CD4-positive, alpha-beta T cell treated with Interleukin-15 for 4 hours (primary cell): ENCODE measurements at places on chromosomes 12 and 14.

DNA sequence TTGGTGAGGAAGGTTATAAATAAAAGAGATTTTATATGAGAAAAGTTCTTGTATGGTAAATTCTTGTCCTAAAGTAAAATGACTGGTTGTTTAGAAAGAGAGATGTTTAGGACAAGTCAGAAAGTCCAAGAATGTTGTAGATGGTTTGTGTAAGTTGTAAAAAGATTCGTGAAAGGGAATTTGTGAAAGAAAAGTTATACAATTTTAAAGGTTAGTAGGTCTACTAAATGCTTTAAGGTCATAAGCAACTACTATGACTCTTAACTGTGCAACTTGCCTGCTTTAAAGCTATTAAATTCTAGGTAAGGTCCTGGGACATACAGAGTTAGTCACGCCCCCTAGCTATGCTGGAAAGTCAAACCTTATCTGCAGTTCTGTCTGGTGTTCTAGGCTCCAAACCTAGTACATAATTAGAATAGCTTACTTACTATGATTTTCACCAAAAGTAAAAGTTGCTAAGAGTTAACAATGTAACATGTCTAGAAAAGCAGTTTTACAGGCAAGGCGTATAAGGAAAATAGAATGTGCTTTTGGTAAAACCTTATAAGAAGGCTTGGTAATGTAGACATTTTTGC is 11.2 kb upstream of the DHRS2 start:
- DNase-seq = no peak

DNA sequence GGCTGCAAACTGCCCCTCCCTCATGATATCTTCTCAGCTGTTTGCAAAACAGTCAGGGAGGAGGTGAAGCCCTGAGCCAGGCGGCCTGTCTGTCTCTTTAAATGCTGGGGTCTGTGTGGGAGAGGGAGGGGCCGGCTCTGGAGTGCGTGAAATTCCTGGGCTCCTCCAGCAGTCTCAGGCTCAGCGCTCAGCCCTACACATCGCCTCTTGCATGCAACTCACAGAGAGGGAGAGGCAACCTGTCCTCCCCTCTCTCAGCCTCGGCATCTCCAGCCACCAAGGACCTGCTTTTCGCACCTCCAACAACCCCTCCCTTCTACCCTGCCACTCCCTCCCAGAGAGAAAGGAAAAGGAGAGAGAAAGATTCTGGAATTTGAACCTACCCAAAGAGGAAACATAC is at the start of gene NRXN3:
TSS of gene NRXN3 (plus strand) at position 171 of the 400 bp plus-strand sequence. CDS start 72,721 bp downstream, outside the sequence.
- no peak for DNase-seq

GRCh38 chr14:95330591-95331370 is 11.1 kb upstream of the CLMN start:
- DNase-seq = no peak

- no peak for DNase-seq
Observed at GRCh38 chr14:34699873-34700621, 14.3 kb downstream of the CFL2 start.

- DNase-seq = no peak
Observed at GRCh38 chr12:121279507-121279915, 17.0 kb downstream of the CAMKK2 start.

GRCh38 chr12:55830601-55831446 is 1.4 kb upstream of the DNAJC14 start:
- peak; percentile 53 for DNase-seq

GRCh38 chr12:257521-258321 is 4.9 kb downstream of the SLC6A13 start:
- no peak for DNase-seq

DNA sequence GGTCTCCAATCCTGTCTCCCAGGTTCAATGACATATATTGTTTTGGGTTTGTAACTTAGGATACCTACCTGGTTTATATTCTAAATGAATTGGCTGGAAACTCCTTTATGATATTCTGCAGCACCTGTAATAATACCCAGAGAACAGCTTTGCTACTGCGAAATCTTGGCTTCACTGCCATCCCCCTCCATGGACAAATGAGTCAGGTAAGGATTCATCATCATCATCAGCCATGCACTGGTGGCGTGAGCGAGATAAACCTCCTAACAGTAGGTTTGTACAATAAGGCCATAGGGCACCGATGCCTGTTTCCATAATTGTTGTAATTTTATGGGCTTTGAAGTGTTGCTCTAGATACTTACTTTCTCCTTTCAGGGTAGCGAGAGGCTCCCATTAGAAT is 10.7 kb downstream of the DDX47 start:
- DNase-seq = no peak

DNA sequence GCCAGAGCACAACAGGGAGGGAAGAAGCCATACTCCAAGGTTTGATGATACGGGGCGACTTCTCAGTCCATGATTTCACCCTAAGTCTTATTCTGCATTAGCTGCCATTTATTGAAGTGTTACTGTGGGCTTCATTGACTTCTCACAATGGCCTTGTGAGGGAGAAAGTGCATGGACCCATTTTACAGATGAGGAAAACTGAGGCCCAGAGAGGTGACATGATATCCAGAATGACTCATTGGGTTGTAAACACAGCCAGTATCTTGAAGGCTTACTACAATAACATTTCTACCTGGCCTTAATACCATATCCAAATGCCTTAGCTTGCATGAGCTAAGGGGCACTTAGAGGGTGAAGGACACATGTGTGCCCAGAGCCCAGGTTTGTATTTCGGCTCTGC is 100.6 kb downstream of the CMKLR1 start:
- no peak for DNase-seq

- no peak for DNase-seq
Observed at GRCh38 chr12:111585690-111586089, 13.4 kb downstream of the ATXN2 start.

- no peak for DNase-seq
Observed at GRCh38 chr14:93036652-93037345, 78.9 kb downstream of the ITPK1 start.

- no peak for DNase-seq
Observed at GRCh38 chr12:56954057-56954957, 3.1 kb downstream of the RDH16 start.

- DNase-seq = no peak
Observed at GRCh38 chr12:42468921-42469320, 120.6 kb downstream of the PRICKLE1 start.

- DNase-seq = no peak
Observed at GRCh38 chr14:78103271-78103670, 66.9 kb upstream of the NRXN3 start.

DNA sequence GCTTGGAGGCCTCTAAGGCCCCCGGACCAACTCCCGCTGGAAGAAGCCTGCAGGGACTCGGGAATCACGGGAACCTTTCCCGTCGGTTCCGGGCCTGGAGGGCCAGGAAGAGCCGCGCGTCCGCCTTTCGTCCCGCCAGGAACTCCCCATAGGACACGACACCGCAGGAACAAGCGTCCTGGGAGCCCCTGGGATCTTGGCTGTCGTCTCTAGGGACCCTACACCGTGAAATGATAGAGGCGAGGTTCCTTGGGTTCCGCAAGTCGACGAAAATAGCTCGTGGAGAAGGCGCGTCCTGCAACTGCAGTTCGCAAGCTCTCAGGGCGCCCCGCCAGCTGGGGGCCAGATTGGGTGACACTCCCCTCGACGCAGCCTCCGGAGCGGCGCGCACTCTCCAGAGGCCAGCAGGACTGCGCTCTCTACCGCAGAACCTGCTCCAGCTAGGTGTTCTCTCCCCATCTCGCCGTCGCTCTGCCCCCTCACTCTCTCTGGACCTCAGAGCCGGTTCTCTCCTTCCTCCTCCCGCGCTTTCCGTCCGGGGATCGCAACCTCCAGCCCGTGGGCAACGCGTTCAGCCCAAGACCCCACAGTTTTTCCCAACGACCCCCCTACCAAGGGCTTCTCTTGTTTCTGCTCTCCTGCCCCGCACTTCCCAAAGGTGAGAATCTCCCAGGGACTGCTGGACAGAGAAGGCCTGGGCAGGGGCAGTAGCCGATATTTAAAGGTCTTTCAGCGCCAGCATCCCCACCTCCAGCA is 776 bp downstream of the BMP4 start:
- DNase-seq = no peak

GRCh38 chr14:101135796-101136742 is 232.5 kb upstream of the RTL1 start:
- no peak for DNase-seq

- DNase-seq = no peak
Observed at GRCh38 chr12:52533686-52534470, 13.7 kb upstream of the KRT5 start.

GRCh38 chr14:97010491-97011160 is 213.4 kb downstream of the VRK1 start:
- DNase-seq = no peak

DNA sequence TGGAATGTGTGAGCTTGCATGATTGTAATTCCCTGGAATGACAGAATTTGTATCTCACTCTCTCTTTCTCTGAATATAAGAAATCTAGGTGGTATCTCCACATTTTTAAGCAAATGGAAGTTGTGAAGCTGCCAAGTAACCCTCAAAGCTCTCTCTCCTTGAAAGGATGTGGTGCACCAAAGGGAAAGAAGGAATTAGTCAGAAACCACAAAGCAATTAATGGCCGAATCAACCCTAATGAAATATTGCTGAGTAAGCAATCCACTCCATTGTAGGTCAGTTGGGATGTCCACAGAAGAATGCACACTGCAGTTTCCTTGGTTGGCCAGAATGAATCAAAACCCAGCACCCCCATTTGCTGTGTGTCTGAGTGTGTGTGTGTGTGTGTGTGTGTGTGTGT is 153.5 kb downstream of the KCNA5 start:
- no peak for DNase-seq

GRCh38 chr12:105481392-105482300 is 151.2 kb downstream of the C12orf75 start:
- no peak for DNase-seq

DNA sequence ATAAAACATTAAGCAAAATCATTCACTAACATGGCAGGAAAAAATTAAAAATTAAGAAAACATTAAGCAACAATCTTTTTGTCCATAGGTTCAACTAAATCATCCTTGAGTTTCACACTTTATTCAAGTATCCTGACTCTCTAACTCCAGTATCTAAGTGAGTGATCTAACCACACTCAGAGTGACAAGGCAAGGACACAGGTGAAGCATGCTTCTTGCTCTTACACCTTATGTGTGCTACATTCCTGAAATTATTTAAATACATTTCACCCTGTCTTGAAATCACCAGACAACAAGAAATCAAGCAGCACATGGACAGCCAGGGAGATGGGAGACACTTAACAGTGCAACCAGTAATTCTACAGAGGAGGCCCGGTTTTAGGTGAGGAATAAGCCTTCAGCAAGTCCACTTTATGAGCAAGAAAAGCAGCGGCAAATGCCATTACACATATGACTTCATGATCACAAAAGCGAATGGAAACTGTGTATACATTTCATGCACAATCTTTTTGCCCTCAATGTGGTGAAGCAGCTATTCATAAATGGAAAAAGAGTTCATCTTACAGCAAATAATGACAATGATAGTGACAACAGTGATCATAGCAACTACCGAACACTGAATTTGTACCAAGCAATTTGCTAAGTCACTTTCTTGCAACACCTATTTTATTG is 37.4 kb downstream of the PHLDA1 start:
- DNase-seq = no peak

DNA sequence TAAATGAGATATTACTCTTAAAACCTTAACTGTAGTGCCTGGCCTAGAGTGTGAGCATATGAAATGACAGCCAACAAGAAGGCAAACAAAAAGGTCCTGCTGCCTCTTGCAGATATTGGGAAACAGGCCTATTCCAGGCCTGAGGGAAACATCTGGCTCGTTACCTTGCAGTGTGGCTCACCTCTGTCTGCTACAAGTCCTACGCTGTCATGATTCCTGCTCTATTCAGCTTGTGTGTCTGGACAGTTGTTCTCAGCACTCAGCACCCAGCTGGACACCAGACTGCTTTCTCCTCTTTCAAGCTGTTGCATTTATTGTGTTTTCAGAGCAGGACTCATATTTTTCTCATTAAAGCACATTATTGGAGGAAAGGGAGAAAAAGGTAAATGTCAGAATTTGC is 113.5 kb downstream of the TMTC2 start:
- no peak for DNase-seq

- no peak for DNase-seq
Observed at GRCh38 chr12:15154103-15154502, 67.1 kb downstream of the RERG start.

DNA sequence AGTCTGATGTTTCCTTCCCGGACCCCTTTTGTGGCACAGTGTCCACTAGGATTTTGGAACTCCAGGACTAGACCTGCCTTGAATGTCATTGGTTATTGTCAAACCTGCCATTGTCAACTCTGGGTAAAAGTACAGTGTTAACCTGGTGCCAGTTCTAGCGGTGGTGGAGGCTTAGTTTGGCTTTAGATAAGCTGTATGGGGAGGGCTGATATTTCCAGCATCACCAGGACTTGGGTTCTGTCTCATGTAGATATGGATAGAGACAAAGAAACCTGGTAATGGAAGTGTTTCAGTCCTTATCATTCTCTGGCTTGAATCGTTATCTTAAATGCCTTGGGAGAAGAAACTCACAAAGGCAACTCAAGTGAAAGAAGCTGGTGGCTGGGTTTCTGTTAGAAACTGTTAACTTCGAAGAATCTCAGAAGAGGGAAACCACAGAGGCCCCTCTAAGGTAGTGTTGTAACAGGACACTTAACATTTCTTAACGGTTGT is 10.6 kb downstream of the CHST11 start:
- DNase-seq = peak; percentile 47

DNA sequence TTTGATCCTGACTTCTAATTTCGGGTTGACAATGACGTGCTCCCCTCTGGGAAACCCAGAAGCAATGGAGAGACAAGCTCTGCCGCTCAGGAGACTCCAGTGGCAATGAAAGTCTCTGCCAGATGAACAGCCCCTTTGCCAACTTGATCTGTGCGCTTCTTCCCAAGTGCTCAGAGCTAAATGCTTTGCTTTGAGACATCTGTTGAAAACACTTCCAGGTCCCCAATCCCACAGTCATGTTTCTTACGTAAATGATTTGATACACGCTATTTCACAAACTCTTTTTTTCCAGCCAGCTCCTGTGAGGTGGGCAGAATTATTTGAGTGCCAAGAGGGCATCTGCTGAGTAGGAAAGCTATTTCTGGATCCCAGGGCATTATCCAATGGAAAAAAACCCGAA is 147.6 kb downstream of the RIMBP2 start:
- no peak for DNase-seq

DNA sequence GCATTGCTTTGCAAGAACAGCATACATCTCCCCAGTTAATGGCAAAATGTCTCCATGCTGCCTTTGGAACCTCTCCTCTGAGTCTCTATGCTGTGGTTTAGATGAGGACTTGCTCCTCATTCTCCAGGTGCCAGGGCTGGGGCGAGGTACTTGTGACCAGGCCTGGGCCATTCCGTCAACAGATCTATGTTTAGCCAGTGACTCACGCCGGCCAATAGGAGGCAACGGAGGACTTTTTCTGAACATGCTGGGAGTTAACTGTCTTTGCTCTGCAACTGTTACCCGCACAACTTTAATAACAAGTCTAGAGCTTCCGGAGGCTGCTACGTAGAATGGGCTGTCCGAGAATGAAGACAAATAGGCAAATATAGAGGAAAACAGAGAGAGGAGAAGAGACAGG is 214.2 kb downstream of the GLT1D1 start:
- no peak for DNase-seq
